ENCODE measurements at places on chromosomes 2 and 18.

DNA sequence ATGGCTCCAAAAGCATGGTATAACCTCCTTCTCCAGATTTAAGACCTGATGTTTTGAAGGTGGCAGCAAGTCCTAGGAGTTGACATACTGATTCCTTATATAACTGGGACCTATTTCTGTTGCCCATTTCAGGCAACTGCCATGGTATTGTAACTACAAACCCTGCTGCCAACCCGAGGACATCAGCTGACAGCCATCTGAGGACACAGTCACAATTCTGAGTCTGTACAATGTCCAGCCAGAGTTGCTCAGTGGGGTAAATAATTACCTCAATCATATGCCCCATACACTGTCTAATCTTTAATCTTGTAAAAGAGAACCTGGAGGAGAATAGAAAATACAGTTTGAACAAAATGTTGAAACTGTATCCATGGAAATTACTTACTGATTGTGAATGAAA lies 8.7 kb upstream of the GAREM2 start:
- no peak for DNase-seq

DNA sequence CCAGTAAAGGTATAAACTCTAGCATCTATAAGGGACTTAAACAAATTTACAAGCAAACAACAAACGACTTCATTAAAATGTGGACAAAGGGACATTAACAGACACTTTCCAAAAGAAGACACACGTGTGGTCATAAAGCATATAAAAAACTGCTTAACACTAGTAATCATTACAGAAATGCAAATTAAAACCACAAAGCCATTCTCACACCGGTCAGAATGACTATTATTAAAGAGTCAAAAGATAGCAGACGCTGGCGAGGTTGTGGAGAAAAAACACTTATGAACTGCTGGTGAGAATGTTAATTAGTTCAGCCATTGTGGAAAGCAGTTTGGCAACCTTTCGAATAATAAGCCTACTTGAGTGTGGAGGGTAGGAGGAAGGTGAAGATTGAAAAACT lies 217.1 kb upstream of the DLGAP1 start:
- DNase-seq = no peak

DNA sequence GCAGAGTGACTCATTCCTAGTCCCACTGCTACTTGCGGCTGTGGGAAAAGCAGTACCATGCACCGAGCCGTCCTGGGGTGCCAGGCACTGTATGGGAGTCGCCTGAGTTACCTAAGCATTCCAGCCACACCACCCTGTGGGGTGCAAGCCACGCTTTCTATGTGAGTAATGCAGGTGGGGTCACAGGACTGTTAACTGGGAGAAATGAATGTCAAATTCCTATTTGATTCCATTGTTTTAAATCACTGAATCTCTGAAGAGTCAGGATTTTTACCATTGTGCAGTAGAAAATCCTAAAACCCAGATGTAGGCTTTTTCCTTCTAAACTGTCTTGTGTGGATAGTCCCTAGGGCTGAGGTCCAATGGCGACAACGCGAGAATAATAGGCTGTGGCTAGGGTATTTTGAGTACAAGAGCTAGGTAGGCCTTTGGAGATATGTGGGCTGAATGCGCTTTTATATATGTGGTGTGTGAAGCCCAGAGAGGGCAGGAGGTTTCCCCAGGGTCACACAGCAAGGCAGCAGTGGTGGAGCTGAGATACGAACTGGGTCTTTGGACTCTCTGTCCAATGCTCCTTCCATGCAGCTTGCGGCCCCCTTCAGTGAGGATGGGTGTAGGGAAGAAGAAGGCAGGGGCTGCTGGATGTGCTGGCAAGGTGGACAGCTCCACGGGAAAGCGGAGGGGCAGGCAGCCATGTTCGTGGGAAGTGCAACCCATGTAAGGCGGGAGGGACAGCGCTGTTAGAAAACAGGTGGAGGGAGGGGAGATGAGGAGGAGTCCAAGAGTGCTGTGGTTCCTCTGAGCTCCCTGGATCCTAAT lies 83.2 kb downstream of the DDX1 start:
- no peak for DNase-seq

DNA sequence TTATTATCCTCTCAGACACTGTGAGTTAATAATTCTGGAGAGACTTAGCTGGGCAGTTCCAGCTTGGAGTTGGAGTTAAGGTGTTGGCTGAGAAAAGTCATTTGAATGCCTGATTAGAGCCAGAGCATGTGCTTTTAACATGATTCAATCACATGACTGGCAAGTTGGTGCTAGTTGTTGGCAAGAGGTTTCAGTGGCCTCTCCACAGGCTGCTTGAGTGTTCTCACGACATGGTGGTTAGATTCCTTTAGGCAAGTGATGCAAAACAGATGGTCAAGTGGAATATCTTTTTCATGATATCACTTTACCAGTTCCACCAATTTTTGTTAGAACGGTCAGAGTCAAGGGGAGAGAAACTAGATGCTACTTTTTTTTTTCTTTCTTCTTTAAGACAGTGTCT lies 262.7 kb upstream of the FN1 start:
- peak; percentile 99 for DNase-seq

GRCh38 chr2:134771313-134771801 lies 52.6 kb upstream of the TMEM163 start:
- DNase-seq = peak; percentile 7

DNA sequence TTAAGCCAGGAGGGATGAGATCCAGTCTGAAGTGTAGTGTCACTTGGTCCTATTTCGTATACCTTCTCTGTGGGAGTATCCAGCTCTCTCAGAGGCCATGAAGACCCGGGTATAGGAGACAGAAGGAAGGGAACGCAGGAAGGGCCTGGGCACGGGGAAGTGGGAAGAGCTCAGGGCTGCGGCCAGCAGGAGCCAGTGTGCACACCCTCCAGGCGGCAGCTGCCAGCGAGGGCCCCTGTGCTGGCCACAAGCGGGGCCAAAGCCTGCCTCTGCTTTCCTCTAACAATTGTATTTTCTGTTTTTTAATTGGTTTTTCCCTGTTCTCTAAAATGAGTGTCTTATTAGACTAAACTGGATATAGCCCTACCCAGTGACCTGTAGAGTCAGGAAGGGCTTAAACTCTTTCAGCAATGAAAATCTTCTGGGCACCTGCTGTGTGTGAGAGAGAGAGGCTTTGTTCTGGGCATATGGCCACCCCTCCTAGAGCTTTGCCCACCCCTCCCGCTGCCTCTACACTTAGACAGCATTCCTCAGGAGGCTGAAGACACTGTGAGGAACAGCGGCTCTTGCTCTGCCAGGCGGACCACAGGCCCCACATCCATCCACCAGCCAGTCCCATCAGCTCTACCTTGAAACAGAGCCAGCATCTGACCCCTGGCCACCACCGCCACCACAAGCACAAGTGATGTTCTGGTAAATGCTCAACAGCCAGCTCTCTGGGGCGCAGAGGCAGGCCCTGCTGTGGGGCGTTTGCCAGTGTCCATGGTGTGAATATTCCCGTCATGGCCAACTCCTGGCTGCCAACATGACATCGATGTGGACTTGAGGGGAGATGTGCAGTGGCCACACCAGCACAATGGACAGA lies 9.5 kb downstream of the GPR17 start:
- no peak for DNase-seq

DNA sequence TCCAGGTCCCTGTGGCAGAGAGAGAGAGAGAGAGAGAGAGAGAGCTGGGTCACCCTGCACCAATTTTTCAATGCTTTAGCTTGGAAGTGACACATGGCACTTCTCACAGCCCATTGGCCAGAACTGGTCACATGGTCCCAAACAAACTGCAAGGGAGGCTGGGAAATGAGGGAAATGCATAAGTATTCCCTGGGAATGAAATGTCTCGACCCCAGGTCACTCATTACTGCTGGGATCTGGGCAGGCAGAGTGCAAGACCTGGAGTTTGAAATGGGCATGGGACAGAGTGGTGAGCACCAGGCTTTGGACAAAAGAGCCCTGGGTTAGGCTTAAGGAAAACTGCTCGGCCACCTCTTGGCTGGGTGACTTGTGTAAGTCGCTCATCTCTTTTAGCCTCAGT lies 37.0 kb downstream of the SMAD7 start:
- no peak for DNase-seq

DNA sequence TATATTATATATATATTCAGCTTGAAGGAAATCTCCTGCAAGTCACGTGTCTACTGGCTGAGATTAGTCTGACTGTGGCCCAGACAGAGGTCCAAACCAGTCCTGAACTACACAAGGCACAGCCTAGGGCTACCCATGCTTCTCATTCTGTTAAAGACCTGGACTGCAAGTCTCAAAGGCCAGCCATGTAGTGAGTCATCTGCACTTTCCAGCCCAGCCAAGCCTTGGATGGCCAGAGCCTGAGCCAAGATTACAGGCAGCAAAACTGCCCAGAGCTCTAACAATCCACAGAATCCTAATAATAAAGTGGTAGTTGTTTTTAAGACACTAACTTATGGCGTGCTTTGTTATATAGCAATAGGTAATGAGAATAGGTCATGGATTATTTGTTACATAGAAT lies 259.6 kb downstream of the SS18 start:
- peak; percentile 66 for DNase-seq

DNA sequence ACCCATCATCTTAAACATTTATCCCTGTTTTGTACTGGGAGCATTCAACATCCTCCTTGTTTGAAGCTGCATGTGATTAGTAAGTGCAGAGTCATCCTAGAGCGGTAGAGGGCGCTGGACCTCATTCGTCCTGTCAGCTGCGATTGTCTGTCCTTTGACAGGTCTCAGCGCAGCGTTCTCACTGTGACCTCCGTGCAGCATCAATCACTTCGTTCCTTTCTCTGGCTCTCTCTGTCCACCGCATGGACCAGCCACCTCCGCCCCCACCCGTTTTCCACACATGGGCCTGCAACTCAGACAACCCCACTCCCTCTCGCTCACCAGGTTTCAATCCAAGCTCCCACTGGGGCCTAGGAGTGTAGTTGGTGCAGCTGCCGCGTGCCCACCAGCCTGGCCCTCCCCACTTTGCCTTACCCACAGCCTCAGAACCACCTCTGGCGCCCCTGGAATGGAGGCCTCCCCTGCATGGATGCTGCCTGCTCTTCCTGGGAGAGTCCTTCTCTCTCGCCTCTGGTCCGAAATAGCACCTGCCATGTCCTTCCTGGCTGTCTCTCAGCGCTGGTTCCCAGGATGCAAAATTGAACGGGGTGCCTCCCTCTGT lies 90.5 kb downstream of the NDUFA10 start:
- peak; percentile 35 for DNase-seq

DNA sequence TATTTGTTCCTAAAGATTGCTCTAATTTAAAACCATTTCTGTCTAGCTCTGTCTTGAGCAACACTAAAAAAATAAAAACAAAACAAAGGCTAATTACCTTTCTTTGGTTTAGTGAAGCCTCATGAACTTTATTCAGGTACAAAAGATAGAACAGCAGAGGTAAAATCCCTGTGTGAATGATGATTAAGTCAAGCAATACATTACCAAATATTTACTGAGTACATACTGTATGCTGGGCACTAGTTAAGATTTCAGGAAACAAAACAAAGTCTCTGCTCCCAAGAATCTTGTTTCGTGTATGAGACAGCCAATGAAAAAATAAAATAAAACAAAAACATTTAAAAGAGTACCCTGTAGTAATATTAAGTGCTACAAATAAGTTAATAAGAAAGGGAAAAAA lies 257.5 kb downstream of the RND3 start:
- no peak for DNase-seq

GRCh38 chr2:118979152-118979861 lies 37.3 kb downstream of the MARCO start:
- no peak for DNase-seq

GRCh38 chr18:48324651-48325050 lies 84.5 kb downstream of the ZBTB7C start:
- DNase-seq = no peak

DNA sequence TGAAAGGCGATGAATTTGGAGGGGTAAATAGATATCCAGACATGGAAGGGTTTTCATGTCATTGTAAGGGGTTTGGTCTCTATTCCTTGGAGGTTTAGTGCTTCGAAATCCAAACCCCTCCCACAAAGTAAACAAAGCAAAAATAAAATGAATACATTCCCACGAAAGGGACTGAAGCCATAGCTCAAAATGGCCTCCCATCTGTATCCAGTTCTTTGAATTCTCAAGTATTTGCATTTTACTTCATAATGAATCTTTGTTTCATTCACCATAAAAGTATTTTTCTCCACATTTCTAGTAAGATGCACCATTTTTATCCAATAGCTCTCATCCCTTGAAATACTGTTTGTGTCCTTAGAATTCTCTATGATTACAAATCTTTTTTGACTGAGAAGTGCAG lies 103.2 kb upstream of the DTNA start:
- DNase-seq = no peak

- no peak for DNase-seq
These were observed 63.6 kb downstream of the SPOPL start for GRCh38 chr2:138565230-138565598.

DNA sequence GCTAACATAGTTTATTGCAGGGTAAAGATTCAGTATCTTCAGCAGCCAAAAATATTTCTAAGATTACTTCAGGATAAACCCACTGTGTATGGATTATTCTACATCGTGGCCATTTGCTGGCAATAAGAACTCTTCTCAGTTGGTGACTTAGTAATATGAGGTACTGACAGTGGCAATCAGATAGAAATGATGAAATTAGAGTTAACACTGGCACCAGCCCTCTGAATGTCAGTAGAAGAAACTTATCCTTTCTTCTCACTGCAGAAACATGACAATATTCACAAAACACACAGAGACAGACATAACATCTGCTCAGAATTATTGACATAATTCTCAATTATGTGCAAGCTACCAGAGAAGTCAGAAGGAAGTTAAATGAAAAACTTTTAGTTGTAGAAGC lies 246.3 kb upstream of the COL3A1 start:
- no peak for DNase-seq

- no peak for DNase-seq
These were observed 688.0 kb upstream of the ZEB2 start for GRCh38 chr2:145207884-145208283.

GRCh38 chr2:138125306-138126288 lies 161.3 kb downstream of the HNMT start:
- DNase-seq = no peak

- DNase-seq = no peak
These were observed 154.6 kb downstream of the DYM start for GRCh38 chr18:49305688-49306336.

- DNase-seq = no peak
These were observed 11.1 kb upstream of the CYS1 start for GRCh38 chr2:10091182-10091888.

GRCh38 chr2:166725927-166726924 lies 162.1 kb upstream of the XIRP2 start:
- no peak for DNase-seq

GRCh38 chr18:2240311-2240705 lies 331.0 kb downstream of the METTL4 start:
- peak; percentile 46 for DNase-seq

GRCh38 chr2:134407154-134407890 lies 153.4 kb downstream of the MGAT5 start:
- no peak for DNase-seq

GRCh38 chr2:202771741-202772460 lies 99.7 kb downstream of the ICA1L start:
- no peak for DNase-seq

- DNase-seq = no peak
These were observed 6.3 kb downstream of the KHK start for GRCh38 chr2:27092696-27093429.
